Putamen (tissue), 1 donor: ENCODE measurements at places on chromosomes 3 and 15.

DNA sequence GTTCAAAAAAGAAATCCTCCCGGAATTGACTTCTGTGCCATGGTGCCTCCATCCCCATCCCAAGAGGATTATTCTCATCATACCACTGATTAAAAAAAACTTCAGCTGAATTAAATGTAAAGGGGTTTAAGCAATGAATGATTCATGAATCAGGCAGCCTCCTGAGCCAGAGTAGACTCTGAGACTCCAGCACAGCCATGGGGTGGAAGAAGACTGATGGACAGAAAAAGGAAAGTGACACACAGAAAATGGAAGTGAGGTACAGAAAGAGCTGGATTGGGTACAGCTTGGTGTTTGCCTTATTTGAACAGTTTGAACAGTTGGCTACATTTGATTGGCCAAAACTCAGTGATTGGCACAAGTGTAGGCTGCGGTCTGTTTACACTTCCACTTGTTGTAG, 224.8 kb upstream of the ATP10A start:
- no peak for DNase-seq

DNA sequence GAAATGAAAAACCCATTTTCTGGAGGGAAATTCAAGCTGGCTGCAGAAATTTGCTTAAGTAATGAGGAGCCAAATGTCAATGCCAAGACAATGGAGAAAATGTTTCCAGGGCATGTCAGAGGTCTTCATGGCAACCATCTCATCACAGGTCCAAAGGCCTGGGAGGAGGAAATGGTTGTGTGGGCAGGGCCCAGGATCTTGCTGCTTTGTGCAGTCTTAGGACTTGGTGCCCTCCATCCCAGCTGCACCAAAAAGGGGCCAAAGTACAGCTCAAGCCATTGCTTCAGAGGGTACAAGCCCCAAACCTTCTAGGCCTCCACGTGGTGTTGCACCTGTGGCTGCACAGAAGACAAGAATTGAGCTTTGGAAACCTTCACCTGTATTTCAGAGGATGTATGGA, 59.3 kb downstream of the POMGNT2 start:
- DNase-seq: no peak

GRCh38 chr3:120147072-120147871, 53.0 kb upstream of the GSK3B start:
- no peak for DNase-seq

- no peak for DNase-seq
Measured at GRCh38 chr3:141236361-141236760, 4.7 kb downstream of the PXYLP1 start.

- no peak for DNase-seq
Measured at GRCh38 chr3:128498127-128498626, 5.2 kb upstream of the GATA2 start.

GRCh38 chr3:54845551-54845950, 82.3 kb downstream of the LRTM1 start:
- DNase-seq: no peak

DNA sequence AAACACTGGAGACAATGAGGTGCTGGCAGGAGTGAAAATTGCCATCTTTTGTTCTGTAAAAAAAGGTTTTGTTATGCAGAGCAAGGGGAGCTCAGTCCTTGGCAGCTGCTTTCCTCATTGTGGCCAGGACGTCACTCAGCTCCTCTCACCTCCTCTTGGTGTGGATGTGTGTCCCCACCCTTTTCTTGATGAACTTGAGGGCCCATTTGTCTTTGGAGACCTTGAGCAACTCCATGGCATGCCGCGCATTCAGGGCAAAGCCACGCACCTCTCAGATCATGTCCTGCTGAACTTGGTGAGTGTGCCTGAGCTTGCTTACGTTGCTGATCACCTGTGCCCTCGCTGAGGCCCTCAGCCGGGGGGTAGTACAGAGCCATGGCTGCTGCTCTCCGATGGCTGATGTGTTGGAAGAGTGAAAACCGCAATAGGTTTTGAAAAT, 24.5 kb upstream of the BDH1 start:
- DNase-seq: no peak

GRCh38 chr3:187136936-187137335, 2.4 kb downstream of the RPL39L start:
- DNase-seq: no peak

GRCh38 chr3:106457281-106458180, 588.7 kb upstream of the CBLB start:
- no peak for DNase-seq

DNA sequence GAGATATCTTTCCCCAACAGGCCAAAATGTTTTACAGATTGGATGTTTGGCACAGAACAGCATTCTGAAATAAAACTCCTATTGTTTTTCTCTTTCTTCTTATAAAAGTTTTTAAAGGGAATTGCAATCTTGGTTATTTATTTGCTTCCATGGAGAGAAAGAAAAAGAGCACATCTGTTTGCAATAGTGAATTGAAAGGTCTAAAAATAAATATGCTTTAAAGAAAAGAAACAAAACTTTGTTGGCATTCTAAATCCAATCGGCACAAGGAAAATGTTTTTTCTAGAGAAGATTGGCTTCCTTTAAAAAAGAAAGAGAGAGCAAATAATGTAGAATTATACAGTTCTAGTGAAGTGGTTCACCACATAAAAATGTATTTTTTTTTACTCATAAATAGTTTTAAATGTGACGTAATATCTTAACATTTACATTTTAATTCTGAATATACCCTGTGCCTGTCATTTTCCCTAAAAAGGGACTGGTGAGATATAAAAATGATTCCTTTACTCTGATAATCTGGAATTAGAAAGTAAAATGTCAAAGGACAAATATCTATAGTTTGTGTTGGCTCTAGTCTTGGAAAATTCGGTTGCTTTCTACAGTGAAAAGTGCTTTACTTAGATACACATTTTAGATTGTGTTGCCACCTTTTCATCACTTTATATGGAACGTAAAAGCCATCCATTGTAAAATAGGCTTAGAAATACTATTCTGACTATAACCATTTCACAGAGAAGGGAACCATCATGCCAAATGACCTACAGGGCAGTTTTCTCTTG, 257.4 kb upstream of the CBLB start:
- DNase-seq: no peak

DNA sequence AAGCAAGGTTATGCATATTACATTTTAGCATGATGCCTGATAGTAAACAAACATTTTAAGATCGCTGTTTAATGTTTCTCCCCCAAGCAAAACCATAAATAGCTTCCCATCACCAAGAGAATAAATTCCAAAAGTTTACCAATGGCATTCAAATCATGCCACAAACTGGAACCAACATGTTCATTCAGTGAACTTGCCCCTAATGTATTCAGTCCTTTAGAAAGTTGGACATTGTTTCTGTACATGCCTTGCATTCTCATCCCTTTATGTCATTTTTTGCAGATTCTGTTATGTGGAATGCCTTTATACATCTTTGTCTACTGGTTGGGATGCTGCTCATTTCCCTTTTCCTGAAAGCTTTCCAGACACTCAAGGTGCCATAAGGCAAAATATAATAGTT, 105.5 kb downstream of the PYDC2 start:
- no peak for DNase-seq

GRCh38 chr3:189372243-189372642, 200.5 kb downstream of the TPRG1 start:
- DNase-seq: no peak

DNA sequence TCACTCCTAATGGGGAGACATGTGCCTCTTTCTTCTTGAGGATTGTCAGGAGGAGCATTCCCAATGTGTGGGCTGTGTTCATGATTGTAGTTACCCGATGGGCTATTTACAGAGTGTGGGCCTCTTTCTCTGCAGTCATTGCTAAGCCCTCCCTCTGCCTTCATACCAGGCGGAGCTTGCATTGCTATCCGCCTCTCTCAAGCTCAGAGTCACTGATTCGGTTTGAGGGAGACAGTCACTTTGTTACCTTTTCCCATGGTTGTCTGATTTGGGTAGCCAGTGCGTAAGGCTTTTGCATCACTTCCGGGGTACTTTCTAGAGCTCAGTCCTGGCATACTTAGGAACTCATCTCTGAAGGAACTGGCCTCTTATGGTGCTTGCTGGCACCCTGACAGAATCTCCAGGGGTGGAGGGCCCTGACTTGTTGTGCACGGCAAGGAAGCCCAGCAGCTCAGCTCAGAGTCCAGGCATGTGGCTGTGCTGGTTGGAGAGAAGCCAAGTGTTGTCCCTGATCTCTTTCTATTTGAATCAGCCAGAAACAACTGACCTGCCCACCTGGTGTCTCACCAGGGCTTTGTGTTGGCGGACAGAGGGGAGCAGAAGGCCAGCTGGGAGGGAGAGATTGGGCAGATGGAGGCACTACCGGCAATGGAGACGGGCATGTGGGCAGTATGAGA, 79.8 kb downstream of the EPHB1 start:
- no peak for DNase-seq

- DNase-seq: peak; percentile 54
Measured at GRCh38 chr15:67080900-67081431, 15.6 kb downstream of the SMAD3 start.

DNA sequence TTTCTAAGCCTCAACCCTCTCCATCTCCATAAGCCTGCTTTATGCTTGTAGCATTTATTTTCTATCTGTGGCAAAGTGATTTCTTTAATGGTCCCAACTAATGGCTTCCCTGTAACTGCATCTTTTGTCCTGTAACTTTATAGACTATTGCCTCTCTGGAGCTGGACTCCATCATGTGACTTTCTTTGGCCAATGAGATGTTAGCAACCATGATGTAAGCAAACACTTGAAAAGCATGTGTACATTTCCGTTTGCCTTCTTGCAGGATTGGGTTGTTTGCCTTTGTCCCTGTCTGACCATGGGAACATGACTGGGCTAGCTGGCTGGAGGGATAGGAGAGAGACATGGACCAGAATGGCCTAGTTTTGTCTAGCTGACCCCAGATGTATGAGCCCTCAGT, 106.0 kb upstream of the LRIG1 start:
- DNase-seq: no peak

DNA sequence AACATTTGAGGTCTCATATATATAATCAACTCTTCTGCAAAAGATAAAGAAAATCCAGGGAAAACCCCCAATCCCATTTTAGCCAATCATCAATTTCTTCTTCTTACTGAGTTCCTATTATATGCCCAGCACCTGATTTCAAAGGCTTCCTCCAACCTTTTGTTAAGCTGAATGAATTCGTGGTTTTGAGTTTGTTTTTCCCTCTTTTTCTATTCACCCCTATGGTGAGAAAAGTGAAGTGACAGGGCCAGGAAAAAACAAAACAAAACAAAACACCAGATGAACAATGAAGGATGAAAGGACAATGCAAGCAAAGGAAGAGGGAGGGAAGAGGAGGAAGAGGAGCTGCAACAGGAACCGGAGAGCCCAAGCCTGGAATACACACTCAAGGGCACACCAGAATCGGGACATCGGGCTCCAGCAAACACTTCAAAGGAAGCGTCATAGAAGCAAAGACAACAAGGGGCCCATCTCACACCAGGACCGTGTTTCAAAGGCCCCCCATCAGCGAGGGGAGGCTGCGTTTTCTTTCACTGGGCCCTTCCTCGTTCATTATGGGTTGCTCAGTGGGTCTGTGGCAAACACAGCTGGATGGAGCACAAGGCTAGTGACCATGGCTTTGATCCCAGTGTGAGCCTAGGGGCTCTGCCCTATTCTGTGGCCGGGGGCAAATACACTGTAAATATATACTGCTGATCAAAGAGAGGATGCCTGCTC, 50.2 kb downstream of the VGLL4 start:
- no peak for DNase-seq
